NCI-H1417 (cell line): ENCODE measurements at places on chromosomes 7 and 10.

DNA sequence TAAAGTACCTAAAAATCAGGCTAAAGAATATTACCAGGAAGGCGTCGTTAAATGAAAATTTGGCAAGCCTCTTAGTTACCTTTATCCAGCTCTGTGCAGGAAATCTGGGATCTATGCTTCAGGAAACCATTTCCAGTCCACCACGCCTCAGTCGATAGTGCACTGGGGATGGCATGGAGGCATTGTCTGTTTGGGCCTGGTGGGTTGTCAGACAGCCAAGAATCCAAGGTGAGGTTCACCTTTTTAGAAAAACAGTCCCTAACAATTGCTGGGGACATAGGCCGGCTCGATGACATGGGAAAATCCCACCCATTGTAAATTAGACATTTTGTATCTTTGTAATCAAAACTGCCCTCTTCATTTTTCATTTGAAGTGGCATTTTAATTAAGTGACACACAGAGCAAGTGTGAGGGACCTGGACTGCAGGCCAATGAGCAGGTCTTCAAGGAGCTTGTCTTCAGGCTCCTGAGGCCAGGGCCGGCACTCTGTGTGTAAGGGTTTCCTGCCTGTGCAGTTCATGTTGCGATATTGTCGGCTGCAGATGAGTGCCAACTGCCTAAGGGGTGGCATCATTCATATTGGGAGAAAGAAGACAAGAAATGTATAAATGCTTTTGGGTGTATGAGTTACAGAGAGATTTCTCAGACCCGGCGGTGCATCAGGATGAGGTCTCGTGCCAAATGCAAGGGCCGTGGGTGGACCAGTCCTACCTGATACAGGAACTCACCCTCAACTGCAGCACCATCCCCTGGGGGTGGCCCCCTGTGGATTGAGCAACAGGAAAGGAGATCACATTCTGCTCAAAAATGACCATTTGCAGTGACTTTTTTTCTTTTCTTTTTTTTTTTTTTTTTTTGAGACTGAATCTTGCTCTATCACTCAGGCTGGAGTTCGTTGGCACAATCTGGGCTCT lies 80.8 kb downstream of the PTPRE start:
- DNase-seq = no peak

- no peak for DNase-seq
Observed at GRCh38 chr7:8120390-8121058, 141.4 kb downstream of the ICA1 start.

- DNase-seq = no peak
Observed at GRCh38 chr7:89223900-89224395, 428.4 kb upstream of the TEX47 start.

DNA sequence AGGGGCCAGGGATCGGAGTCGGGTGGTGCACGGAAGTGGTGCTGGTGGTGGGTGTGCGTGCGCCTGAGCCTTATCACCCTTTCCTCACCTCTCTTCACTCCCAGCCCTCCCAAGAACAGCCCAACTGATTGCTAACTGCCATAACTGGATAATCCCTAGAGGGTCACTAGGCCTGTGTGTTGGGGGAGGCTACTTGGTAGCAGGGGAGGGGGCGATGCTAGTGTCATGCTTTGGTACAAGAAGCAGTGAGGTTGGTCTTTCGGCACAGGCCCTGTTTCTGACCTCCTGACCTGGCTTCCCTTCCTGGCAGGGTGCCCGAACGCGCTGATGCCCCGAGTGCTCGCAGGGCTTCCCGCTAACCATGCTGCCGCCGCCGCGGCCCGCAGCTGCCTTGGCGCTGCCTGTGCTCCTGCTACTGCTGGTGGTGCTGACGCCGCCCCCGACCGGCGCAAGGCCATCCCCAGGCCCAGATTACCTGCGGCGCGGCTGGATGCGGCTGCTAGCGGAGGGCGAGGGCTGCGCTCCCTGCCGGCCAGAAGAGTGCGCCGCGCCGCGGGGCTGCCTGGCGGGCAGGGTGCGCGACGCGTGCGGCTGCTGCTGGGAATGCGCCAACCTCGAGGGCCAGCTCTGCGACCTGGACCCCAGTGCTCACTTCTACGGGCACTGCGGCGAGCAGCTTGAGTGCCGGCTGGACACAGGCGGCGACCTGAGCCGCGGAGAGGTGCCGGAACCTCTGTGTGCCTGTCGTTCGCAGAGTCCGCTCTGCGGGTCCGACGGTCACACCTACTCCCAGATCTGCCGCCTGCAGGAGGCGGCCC lies 652 bp downstream of the KAZALD1 start:
- DNase-seq = peak; percentile 73

DNA sequence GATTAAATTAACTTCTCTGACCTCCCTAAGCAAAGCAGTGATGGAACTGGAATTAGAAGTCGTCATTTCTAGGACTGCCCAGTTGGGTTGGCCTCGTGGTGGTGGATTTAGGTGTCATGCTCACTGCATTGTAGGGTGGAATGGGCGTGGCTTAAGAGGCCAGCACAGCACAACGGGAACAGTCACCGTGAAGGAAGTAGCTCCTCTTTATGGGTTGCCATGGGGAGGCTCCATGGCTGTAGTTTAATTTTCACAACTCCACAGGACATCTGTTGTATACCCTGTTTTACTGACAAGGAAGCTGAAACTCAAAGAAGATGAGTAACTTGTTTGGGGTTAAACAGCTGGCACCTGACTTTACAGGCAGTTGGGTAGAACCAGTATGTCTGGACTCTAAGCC lies 208.3 kb downstream of the CELF2 start:
- no peak for DNase-seq

- DNase-seq = no peak
Observed at GRCh38 chr7:29041991-29042390, 83.9 kb upstream of the TRIL start.

GRCh38 chr10:13998163-13998835 lies 332.4 kb downstream of the FRMD4A start:
- no peak for DNase-seq

- peak; percentile 54 for DNase-seq
Observed at GRCh38 chr7:149770728-149771636, 2.4 kb downstream of the ZNF467 start.

GRCh38 chr10:23994459-23995046 lies 214.4 kb upstream of the KIAA1217 start:
- DNase-seq = peak; percentile 43

- DNase-seq = no peak
Observed at GRCh38 chr10:110414548-110415309, 83.0 kb upstream of the DUSP5 start.

DNA sequence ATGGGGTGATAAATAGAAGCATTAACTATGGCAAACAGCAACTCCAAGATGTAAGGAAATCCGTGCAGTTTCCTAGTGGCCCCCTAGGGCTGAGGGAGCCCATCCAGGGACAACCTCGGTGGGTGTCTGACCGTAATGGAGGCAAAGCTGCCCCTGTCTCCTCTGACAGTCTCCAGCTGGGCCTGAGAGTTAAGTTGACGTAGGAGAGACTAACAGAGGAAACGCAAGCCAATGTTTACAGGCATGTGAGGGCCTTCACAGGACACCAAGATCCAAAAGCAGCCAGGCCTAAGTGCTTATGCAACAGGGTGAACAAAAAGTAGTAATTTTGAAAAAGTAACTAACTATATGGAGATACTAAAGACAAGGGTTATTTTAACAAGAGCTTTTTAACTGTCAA lies 330.0 kb upstream of the C7orf33 start:
- DNase-seq = no peak

- no peak for DNase-seq
Observed at GRCh38 chr10:90199093-90199492, 497.7 kb downstream of the KIF20B start.

DNA sequence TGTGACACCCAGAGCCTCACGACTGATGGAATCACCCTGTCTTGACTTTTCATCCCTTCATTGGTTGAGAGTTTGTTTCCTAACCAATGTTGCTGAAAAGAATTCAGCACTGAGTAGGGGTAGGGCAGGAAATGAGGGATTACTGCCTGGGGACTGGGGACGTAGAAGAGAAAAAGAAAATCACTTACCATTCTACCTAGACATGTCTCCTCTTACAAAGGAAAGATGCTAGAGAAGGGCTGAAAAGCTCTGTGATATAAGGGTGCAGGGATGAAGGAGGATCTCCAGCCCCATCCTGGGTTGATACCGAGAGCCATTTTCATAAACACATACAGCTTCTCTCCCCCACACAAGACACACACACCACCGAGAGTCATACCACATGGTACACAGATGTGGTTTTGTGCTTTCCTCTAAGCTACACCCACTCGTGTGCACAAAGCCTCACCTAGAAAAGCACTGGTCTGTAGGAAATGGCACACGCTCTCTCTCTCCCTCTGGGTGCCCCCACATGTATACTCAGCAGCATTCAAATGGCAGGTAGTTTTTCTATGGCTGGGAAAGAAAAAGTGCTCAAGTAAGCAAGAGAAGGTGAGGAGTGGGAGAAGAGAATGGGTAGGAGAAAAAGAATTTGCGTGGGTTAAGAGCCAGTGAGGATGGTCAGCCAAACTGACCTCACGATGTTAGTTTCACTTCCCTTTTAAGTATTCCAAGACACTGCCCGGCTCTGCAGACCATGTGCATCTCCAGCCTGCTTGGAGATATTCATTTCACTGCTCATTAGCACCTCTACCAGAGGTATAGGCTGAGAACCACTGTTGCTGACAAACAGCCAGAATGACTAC lies 85.8 kb downstream of the CALD1 start:
- DNase-seq = peak; percentile 59

DNA sequence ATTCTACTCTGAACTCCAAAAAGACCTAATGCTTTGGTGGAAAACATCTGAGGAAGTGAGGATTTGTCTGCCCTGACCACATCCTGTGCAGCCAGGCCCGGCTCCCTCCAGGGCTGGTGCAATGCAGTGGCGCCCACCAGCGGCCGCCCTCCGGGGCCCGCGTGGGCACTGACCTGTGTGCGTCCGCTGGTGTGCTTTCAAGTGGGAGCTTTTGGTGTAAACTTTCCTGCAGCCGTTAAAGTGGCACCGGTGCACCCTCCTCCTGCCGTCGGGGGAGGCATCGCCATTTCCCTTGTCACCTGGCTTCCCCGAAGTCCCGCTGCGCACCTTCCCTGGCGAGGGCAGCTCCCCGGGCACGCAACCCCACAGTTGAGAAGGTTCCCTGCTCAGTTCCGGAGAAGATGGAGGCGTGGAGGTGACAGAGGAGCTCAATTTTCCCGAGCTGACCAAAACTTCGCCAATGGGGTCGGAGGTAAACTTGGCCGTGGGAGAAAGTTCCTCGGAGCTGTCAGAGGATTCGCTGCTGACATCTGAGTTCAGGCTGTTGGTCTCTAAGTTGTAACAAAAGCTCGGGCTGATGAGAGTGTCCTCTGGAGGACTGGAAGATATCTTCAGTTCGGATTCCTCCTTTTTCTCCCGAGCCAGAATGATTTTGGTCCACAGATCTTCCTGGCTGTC lies 3.4 kb downstream of the KLF6 start:
- DNase-seq = no peak

DNA sequence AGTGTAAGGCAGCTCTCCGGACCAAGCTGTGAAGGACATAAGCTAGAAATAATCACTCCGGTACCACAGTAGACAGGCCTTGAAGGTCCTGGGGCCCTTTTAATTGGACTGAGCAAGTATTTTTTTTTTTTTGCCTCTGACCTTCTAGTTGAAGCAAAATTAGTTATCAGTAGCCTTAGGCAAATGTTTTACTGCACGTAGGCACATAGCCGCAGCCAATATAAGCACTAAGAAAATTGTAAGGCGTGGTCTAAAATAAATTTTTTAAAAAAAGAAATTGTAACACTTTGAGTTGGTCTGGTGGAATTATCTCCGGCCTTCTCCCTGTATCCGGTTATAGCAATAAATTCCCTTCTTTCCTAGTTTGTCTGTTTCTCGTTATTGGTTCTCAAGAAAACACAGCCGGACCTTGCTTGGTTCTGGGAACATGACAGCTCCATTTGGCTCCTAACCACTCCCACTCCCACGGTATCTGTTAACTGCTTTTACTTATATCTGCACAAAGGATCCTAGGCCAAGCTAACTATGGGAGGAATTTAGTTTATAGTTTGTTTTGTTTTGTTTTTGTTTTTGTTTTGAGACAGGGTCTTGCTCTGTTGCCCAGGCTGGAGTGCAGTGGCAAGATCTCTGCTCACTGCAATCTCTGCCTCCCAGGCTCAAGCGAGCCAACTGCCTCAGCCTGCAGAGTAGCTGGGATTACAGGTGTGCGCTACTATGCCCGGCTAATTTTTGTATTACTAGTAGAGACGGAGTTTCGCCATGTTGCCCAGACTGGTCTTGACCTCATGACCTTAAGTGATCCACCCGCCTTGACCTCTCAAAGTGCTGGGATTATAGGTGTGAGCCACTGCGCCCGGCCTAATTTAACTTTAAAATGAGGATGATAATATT lies 124.4 kb upstream of the KIF5B start:
- DNase-seq = no peak

- DNase-seq = no peak
Observed at GRCh38 chr7:121449329-121449728, 53.2 kb upstream of the FAM3C start.

- no peak for DNase-seq
Observed at GRCh38 chr7:129166745-129167144, 21.7 kb upstream of the SMO start.

- no peak for DNase-seq
Observed at GRCh38 chr10:112269266-112269665, 13.9 kb upstream of the TECTB start.

DNA sequence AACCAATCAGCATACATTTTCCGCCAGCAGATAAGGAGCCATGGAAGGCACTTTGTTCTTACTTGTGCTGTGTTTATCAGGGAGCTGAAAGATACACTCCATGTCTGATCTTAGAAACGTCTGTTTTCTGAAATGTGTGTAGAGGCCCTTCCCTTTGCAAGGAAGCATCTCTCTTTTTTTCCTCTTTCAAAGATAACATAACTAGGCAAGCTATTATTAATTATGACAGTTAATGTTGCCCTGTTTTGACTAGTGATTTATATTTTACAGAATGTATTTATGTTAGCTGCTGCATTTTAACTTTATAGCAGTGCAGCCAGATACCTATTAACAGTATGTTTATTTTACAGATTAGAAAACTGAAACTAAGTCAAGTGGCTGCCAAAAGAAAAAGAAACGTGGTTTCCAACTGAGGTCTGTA lies 683.2 kb upstream of the IGFBP3 start:
- DNase-seq = no peak

- no peak for DNase-seq
Observed at GRCh38 chr7:116357781-116358670, 141.5 kb upstream of the CAV2 start.

DNA sequence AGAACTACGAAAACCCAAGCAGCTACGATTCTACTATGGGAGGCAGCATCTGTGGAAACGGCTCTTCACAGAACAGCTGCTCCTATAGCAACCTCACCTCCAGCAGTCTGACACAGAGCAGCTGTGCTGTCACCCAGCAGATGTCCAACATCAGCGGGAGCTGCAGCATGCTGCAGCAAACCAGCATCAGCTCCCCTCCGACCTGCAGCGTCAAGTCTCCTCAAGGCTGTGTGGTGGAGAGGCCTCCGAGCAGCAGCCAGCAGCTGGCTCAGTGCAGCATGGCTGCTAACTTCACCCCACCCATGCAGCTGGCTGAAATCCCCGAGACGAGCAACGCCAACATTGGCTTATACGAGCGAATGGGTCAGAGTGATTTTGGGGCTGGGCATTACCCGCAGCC lies 81.6 kb upstream of the SAMD8 start:
- no peak for DNase-seq
